NCI-H1417 treated with DMSO at 0.1 percent for 48 hours (cell line): ENCODE measurements at places on chromosomes 12 and 14.

DNA sequence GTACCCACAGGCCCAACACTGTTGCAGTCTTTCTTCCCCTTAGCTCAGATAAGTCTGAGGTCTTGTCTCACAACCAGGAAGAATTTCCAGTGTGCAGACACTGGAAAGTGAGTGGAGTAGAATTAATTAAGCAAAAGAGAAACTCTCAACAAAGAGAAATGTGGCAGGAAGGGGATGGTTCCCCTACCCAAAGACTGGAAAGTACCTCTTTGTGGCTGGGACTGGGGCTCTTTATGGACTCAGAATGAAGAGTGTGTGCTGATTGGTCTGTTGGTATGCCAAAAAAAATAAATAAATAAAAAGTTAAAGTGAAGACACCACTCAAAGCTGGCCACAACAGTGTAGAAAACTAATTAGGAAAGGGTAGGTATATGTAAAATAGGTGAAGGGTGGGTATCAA is 26.4 kb downstream of the GLIPR1L1 start:
- DNase-seq: no peak

- no peak for DNase-seq
Observed at GRCh38 chr12:33245434-33245833, 194.2 kb downstream of the SYT10 start.

DNA sequence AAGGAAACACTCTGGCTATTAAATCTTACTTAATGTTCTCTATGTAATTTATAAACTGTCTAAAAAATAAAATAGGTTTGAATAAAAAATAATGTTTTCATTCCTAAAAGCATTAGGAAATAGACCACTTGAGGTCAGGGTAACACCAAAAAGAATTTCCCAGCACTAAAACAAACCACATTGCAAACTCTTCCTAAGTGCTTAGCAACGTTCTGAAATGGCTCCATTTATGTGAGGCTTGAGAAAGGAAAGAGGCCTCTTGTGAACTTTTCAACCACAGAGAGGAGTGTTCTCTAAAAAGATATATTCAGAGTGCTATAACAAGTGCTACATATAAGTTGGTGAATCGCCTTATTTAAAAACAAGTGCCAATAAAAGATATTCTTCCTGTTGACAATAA is 42.7 kb downstream of the ALX1 start:
- no peak for DNase-seq

DNA sequence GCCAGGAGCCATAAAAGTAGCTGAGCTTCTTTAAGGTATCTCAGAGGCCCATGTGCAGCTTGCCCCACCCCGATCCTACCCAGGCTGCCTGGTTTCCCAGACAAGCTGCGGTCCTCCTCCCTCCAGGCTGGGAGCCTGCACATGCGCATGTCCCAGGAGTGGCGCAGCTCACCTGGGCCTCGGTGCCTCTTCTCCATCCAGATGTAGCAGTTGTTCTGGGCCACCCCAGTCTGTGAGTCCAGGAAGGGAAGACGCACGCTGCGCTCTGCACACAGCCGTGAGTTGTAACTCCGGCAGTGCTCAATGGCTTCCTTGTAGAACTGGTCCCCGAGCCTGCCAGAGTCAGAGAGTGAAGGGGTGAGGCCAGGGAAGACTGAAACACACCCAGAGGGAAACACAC is 122.3 kb downstream of the DPF3 start:
- DNase-seq: no peak

- no peak for DNase-seq
Observed at GRCh38 chr12:115227137-115227615, 543.2 kb upstream of the TBX3 start.

DNA sequence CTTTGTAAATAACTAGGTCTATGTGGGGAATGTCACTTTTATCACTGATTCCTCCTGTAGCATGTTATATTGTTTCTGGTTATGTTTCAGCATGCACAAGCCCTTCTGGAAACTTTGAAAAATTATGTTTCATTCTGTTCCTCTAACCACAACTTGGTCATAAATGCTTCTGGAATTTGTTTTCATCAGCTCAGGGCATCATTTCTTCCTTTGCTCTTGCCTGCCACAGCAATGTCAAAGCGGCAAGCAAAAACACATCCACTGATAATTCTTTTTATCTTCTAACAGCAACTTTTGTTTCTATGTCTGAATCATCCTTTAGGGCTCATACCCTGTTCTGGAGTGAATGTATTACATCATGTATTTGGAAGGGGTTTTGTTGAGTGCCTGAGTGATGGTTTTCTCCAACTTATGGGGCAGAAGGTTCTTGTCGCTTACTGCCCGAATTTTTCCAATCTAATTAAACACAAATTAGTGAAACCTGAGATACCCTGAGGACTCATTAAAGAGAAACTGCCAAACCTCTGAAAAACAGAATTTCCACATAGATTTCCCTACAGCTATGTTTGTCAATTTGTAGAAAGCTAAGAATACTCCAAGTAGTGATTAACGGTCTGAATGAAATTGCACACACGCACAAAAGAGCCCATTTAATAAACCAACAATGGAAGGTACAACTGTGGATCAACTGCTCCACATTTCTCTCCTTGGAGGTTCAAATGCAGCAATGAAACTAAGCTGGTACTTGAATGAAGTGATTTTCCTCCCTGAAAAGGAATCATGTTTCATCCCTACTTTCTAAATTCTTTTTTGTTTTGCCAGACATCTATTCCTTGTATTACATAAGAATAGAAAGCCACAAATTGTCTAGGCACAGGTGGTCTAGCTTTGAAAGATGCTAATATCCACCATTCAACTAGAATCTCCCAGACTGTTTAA is 173.5 kb upstream of the KRR1 start:
- no peak for DNase-seq
